ENCODE measurements at places on chromosomes 2 and 18.

GRCh38 chr18:75810516-75810915 is 383.0 kb upstream of the SMIM21 start:
- no peak for DNase-seq

- DNase-seq = no peak
These were observed 109.4 kb upstream of the TMEM200C start for GRCh38 chr18:6004683-6005082.

GRCh38 chr2:220670511-220670910 is 901.6 kb downstream of the EPHA4 start:
- no peak for DNase-seq

DNA sequence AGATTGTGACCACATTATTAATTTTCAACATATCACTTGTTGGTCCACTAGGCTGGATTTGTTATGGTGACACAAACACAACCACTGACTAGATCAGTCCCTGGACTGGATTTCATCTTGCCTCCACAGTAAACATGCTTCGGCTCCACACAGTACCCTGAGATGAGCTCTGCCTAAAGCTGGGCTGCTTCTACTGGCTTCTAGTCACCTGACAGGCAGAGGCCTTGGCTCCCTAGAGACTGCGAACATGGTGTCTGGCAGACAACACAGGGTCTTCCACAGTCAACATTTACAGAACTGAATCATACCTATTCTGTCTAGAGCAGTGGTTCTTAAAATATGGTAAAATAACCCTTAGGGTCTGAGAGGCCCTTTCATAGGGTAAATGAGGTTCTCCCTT is 69.2 kb downstream of the RIT2 start:
- DNase-seq = no peak

GRCh38 chr2:151484100-151484499 is 74.4 kb downstream of the RIF1 start:
- DNase-seq = no peak

- no peak for DNase-seq
These were observed 116.6 kb downstream of the PRPF40A start for GRCh38 chr2:152600697-152601096.

GRCh38 chr2:10216677-10217488 is 85.8 kb upstream of the HPCAL1 start:
- DNase-seq = no peak

DNA sequence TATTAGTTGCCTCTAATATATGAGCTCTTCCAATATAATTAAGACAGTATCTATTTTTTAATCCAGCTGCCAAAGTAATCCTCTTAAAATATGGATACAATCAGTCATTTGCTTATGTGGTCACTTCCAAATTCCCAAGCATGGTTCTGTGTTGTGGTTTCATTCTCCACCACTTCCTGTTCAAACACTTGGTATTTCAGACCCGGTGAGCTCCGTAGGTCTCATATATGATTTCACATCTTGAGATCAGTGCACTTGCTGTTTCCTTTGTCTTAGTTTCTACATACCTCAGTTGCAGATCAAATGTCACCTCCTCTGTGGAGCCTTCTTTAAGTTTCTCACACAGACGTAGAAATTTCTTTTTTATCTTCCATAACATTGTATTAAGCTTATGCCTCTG is 254.2 kb downstream of the KCNS3 start:
- DNase-seq = no peak

GRCh38 chr18:76679945-76680344 is 142.4 kb upstream of the ZNF236 start:
- DNase-seq = no peak

DNA sequence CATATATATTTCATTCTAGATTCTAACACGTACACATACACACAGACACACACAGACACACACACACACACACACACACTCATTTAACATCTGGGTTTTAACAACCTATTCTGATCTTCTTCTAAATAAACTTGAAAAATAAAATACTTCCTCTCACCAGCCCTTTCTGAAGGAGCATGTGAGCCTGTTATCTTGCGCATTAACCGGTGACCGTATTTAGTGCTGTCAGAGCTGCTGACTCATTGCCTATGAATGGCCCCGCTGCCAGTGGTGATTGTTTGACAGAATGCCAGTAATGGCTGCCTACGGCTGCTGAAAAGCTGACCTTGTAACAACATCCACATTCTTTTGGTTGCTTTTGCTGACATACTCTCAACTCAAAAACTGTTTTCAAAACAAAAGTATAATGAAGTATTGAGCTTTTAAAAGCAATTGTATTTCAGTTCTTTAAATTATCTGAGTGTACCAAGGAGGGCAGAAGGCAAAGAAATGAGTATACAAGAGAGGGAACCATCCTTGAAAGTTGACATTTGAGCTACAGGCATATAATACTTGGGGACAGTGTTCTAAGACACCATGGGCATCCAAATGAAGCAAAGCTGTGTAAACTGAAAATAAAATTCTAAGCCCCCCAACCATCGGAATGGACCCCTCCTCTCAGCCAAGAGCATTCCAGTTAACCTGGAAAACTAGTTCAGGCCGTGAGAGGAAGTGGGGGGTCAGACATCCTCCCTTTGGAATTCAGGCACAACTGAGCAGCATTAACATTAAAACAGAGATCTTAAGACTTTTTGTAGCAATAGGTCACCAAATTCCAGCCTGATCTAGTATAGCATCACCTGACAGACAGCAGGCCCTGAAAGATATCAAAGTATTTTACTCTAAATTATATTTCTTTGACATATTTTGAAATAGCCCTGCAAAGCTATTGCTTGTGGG is 50.2 kb upstream of the DTNA start:
- DNase-seq = no peak

DNA sequence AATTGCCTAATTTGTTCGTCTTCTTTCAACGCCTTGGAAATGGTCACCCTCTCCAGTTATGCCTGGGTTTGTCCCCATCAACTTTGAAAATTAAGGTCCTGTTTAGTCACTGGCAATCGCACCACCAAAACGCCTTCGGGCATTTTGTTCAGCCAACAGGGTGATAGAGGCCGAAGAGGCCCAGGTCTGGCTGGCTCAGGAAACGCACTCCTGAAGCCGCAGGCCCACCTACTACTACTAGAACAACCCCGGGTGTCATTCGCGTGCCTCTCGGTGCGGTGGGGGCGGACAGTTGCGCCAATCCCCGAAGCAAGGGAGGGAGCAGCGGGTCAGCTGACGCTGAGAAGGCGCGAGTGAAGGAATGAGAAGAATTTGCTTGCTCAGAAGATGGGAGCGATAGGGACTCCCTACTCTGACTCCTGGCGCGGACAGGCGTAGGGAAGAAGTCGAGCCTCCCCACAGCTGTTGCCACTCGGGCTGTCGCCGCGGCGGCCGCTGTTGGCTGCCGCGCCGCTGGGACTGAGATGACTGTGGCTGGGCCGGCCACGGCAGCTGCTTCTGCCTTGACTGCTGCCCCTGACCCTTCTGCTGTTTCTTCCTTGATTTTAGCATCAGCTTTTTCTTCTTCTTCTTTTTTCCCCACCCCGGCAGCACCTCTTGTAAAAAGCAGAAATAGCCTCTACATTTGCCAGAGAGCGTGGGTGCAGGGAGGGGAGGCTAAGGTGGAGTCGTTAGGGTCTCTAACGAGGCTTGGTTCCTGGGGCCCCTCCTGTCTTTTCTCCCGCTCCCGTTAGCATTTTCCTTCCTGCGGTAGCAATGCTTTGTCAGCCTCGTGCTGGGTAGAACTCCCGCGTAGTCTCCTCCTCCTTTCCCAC is 387.6 kb downstream of the FIGN start:
- no peak for DNase-seq

- DNase-seq = no peak
These were observed 246.5 kb downstream of the GBX2 start for GRCh38 chr2:235921508-235922191.

GRCh38 chr2:199488772-199489400 is 31.1 kb upstream of the SATB2 start:
- DNase-seq = peak; percentile 39

DNA sequence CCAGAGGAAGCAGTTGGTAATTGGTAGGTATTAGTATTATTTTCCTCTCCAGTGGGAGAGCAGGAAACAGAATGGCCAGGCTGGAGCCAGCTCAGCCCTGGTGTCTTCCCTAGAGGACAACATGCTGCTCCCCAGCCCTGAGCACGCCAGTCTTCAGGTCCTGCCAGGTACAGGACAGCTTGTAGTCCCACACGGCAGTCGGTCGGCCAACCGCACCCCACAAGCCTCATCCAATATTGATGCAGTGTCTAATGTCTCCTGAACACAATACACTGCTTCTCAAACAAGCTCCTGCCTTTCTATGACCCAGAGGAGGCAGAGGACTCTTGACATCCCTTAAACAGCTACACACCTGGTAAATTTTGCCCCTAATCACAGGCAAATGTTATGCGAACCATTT is 71.0 kb upstream of the PPP1CB start:
- DNase-seq = no peak

Measured in activated naive CD4-positive, alpha-beta T cell treated with Interleukin-2 at 50 U/mL for 16 hours (primary cell).